ENCODE measurements at places on chromosomes 16 and 17.

GRCh38 chr16:685967-686366 lies 1.8 kb upstream of the JMJD8 start:
- DNase-seq, result peak; percentile 57

DNA sequence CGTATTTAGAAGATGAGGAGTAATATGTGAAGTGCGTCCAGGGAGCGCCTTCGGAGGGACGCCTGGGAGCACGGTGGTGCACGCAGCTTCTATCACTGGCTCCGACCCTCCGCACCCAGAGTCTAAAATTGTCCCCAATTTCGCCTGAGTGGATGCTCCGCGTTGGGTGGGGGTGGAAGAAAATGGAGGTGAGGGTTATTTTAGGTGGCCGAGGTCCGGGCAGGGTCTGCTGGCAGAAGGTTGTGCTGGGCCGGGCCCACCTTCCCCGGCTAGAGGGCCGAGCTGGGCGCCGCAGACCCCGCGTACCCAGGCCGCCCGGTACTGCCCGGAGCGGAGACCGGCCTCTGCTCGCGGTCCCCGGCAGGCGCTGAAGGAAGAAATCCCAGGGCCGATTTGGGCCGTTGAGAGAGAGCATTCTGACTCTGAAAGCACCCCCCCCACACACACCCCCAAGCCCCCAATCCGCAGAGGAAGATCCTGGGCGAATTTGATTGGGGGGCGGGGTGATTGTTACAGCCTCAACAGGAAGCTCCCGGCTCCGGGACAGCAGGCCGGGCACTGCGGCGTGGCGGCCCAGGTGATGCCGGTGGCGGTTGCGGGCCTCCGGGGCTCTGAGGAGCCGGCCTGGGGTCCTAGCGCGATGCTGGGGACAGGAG lies 3.0 kb downstream of the BAHCC1 start:
- no peak for DNase-seq

DNA sequence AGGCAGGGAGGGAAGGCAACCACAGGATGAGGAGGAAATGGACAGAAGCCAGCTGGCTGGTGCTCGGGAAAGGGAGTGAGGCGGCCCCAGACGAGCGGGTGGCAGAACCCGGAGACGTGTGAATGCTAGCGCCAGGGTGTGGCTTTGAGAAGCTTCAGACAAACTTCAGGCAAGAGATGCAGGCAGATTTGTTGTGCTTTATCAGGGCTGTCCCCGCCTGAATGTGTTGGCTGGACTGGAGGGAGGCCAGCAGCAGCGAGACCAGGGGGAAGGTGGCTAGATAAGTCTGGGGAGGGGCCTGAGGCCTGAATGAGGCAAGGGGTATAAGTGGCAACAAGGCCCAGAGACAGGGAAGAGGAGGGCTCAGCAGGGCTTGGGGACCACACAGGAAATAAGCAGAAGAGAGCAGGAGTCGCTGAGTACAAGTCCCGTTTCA lies 22.0 kb downstream of the CAMKK1 start:
- DNase-seq, result no peak

DNA sequence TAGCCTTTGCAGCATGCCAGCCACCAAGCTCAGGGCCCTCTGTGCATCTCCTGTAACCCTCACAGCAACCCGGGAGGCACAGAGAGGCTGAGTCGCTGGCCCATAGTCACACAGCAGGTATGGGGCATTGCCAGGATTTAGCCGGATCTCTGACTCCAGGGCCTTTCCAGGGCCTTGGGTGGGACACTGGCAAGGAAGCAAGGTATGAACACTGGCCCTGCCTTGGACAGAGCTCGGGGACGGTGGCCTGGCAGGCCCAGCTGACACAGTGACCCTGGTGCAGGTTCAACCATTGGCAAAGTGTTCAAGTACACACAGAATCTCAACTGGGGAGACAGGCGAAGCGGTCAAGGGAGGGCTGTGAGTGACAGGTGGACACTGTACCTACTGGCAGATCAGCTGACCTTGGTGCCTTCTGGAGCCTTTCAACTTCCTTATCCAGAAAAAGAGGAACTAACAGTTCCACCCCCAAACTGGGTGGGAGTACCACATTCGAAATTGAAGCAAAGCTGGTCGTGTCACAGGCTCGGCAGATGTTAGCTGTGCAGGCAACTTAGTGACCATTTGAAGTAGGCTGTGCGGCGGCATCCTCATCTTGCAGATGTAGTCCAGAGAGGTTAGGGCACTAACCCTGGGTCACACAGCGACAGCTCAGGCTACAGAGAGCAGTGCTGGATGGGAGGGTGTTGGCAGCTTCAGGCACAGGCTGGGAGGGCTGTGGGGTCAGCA lies 287.4 kb downstream of the SEC14L1 start:
- no peak for DNase-seq

DNA sequence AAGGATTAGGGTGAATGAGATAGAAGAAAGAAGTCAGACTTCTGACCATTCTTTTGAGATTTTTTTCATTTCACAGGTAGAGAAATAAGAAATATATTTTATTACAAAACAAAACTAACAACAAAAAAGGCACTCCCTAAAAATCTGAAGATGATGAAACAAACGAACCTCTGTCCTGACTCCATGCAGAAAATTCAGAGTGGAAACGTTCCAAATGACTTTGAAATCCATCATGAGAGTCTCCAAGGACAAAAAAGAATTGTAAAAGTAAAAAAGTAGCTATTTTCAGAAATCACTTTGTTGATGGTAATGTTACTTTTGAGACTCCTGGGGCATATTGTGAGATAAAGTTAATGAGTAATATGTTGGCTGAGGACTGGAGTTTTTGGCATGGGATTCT lies 26.4 kb upstream of the MNT start:
- no peak for DNase-seq

DNA sequence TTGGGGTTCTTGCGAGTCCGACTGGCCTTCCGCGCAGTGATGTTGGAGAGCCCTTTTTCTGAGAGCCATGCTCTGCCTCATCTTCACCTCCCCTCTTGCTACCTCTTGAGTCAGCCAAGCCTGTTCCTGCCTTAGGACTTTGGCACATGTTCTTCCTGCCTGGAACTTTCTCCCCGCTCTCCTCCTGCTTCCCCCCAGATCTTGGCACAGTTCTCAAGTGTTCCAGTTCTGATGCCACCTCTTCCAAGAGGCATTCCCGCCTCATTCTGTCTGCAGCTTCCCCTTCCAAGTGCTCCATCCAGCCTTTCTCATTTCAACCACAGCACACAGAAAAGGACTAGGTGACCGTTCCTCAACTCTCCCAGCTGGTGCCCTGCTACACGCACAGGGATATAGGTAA lies 7.7 kb downstream of the AKAP1 start:
- DNase-seq, result no peak

DNA sequence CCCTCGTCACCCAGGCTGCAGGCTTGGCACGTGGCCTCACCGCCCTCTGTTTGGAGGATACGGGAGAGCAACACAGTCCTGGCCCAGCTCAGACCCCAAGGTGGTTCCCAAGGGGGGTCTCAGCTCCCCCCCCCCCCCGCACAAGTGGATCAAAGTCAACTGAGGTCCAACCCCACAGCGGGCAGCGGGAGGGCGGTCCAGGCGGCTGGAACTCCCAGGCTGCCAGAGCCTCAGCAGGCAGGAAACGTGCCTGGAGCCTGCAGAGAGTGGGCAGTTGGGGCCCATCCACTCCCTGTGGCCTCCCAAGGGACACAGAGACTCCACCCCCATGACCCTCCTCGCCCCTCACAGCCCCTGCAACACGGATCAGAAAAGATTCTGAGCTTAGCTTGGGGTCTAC lies 36.7 kb downstream of the PIEZO1 start:
- DNase-seq, result no peak

- DNase-seq, result peak; percentile 98
Observed at GRCh38 chr17:58630883-58631522, 60.8 kb downstream of the TEX14 start.

DNA sequence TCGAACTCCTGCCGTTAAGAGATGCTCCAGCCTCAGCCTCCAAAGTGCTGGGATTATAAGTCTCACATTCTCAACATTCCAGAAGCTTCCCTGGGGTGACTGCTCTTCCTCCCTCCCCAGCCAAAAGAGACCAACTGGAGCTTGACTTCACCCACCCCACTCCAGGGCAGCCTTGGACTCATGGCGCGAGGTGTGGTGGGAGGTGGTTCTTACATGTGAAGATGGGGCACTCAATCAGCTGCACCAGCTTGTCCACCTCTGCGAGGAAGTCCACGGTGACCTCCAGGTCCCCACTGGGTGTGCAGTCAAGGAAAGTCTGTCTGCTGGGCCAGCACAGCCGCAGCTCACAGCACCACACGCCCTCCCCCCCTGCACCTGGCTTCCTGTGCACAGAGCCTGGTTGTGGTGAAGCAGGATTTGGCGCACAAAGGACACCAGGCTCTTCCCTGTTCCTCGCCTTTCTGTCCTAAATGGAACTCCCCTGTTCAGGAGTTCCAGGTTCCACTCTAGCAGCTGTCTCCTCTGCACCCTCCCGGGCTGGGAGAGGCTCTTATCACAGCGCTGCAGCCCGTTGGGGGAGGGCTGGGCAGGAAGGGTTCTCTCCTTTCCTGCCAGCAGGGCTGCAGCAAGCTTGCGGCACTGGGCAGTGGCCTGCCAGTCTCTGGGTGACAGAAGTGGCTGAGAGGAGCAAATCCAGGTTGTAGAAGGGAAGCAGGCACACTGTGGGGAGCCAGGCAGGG lies 9.6 kb upstream of the MTSS2 start:
- DNase-seq, result peak; percentile 47
